ENCODE measurements at places on chromosomes 2 and 18. TPM values are rescaled to one million over a fixed set of nuclear protein-coding genes. Genes with fewer than 3 reads are reported as not detected.

ASXL2 gene
- total RNA-seq, result 16.6 TPM

LHCGR gene
- total RNA-seq, result not detected

FSHR gene
- not detected for total RNA-seq

OTOS gene
- not detected for total RNA-seq

RESP18 gene
- not detected for total RNA-seq

NEB gene
- 0.16 TPM for total RNA-seq

ACTG2 gene
- total RNA-seq, result 7.2 TPM

NETO1 gene
- total RNA-seq, result not detected

CELF4 gene
- total RNA-seq, result not detected

CSRNP3 gene
- total RNA-seq, result 1.6 TPM

POTEC gene
- total RNA-seq, result not detected

SANBR gene
- 10.2 TPM for total RNA-seq

IL1F10 gene
- not detected for total RNA-seq

MAB21L4 gene
- not detected for total RNA-seq

PJVK gene
- total RNA-seq, result 1.7 TPM

ASNSD1 gene
- 62.2 TPM for total RNA-seq

SLC9A4 gene
- under 0.01 TPM for total RNA-seq

CCDC102B gene
- 17.2 TPM for total RNA-seq

GPR45 gene
- not detected for total RNA-seq

TUBA3E gene
- total RNA-seq, result not detected

LDLRAD4 gene
- total RNA-seq, result 0.65 TPM

DOK6 gene
- total RNA-seq, result 8.0 TPM

GDF7 gene
- total RNA-seq, result under 0.01 TPM

DSC2 gene
- total RNA-seq, result 0.12 TPM

SKA1 gene
- 0.81 TPM for total RNA-seq

LYPD1 gene
- under 0.01 TPM for total RNA-seq

DNAJC5G gene
- not detected for total RNA-seq

ACKR3 gene
- total RNA-seq, result 17.8 TPM

POU3F3 gene
- under 0.01 TPM for total RNA-seq

G6PC2 gene
- total RNA-seq, result not detected

VWA3B gene
- not detected for total RNA-seq

PSD4 gene
- 13.6 TPM for total RNA-seq

CNGA3 gene
- 0.12 TPM for total RNA-seq

AFF3 gene
- total RNA-seq, result 4.0 TPM

LRP2 gene
- total RNA-seq, result not detected

LYG1 gene
- total RNA-seq, result 0.32 TPM

UGT1A3 gene
- total RNA-seq, result not detected

FECH gene
- 39.4 TPM for total RNA-seq

GAL3ST2 gene
- total RNA-seq, result not detected

CHMP1B gene
- 47.0 TPM for total RNA-seq

CROCC2 gene
- total RNA-seq, result 0.81 TPM

PROKR1 gene
- not detected for total RNA-seq

DNER gene
- not detected for total RNA-seq

IL36RN gene
- not detected for total RNA-seq

TSPYL6 gene
- not detected for total RNA-seq

EGR4 gene
- total RNA-seq, result 0.12 TPM

C2orf78 gene
- not detected for total RNA-seq

GALR1 gene
- total RNA-seq, result not detected

FIGN gene
- total RNA-seq, result 1.3 TPM

CCDC121 gene
- 0.85 TPM for total RNA-seq

CASP10 gene
- 3.1 TPM for total RNA-seq

RAB12 gene
- total RNA-seq, result 55.7 TPM

GALNT5 gene
- total RNA-seq, result 48.7 TPM
